ENCODE measurements at places on chromosomes 11 and 22.

DNA sequence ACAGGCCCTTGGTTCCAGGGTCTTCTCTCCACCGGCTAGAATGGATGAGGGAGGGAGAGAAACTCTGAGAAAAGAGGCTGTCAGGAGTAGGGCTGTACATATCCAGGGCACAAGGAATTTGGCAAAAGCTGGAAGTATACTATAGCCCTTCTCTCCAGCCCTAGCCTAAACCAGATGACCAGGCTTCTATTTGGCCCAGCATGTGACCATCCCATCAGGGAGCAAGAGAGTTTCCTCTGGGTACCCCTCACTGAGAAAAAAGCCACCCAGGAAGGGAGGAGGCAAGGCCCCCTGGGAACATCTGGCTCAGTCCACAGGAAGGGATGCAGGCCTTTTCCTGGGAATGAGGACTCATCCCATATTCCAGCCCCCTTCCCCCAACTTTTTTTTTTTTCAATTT, 8.3 kb downstream of the CD44 start:
- DNase-seq: no peak

- DNase-seq: peak; percentile 31
Observed at GRCh38 chr11:396948-397548, 3.0 kb downstream of the PKP3 start.

- no peak for DNase-seq
Observed at GRCh38 chr22:40247976-40248375, 70.3 kb downstream of the TNRC6B start.

DNA sequence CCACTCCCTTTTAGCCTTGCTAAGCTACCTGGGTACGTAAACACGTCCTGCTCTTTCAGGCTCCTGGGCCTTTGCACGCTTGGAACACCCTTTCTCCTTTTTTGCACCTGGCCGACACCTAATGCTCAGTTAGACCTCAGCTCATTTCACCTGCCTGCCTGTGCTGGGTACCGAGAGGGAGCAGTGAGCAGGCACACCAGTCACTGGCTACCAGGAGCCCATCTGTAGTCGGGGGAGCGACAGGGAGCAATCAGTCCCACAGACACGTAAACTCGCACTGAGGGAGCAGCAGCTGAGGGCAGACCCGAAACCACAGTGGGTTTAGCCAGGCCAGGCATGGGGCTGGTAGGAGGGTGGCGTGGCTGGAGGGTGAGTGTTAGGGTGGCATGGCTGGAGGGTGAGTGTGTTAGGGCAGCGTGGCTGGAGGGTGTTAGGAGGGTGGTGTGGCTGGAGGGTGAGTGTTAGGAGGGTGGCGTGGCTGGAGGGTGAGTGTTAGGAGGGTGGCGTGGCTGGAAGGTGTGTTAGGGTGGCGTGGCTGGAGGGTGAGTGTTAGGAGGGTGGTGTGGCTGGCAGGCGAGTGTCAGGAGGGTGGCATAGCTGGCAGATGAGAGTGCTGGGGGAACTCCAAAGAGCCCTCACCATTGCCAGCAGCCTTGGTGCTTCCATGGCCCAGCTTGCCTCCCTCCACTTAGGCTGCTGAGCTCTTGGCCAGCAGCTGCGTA, 6.4 kb upstream of the GTSE1 start:
- no peak for DNase-seq

- no peak for DNase-seq
Observed at GRCh38 chr11:16883174-16883573, 131.0 kb downstream of the PLEKHA7 start.

- no peak for DNase-seq
Observed at GRCh38 chr22:19852177-19852781, 2.4 kb downstream of the GNB1L start.

- DNase-seq: no peak
Observed at GRCh38 chr11:93477684-93478234, 65.4 kb downstream of the SMCO4 start.

DNA sequence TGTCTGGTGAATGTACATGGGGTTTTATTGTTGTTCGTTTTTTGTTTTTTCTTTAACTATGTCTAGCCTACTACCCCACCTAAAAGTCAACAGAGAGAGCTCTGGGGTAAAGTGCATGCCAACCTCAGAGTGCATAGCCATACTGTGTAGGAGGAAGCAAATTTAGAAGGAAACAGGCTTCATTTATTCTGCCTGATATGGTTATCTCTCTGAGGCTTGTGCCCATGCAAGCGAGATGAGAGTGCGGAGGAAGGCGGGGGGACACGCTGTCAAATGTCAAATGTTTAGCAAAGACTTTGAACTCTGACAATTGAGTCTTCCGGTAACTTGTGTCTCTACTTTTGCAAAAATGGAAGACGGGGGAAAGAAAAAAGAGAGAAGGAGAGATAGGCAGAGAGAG, 295.5 kb downstream of the ETS1 start:
- DNase-seq: no peak

- no peak for DNase-seq
Observed at GRCh38 chr11:1792461-1792860, 28.7 kb upstream of the CTSD start.

DNA sequence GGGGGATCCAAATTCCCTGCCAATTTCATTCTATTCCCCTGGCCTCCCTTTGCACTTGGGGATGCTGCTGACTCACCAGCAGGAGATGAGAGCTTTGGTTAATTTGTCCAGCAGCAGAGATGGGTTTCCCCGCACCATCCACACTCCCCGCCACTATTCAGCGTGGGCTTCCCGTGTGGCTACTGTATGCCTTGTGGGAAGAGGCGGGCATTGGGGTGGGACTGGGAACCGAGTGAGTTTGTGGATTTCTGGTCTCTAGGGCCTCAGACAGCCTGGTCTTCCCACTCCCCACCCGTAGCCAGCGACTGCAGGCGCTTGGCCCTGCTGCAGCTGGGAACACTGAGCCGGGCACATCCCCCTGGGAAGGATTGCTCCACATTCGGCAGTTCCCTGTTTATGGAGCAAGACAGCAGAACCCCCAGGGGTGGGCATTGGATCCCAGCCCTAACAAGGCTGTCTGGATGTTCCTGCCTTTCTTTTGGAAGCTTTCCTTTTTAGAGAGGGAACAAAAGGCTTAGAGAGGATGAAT, 23.4 kb downstream of the KIAA1671 start:
- no peak for DNase-seq

DNA sequence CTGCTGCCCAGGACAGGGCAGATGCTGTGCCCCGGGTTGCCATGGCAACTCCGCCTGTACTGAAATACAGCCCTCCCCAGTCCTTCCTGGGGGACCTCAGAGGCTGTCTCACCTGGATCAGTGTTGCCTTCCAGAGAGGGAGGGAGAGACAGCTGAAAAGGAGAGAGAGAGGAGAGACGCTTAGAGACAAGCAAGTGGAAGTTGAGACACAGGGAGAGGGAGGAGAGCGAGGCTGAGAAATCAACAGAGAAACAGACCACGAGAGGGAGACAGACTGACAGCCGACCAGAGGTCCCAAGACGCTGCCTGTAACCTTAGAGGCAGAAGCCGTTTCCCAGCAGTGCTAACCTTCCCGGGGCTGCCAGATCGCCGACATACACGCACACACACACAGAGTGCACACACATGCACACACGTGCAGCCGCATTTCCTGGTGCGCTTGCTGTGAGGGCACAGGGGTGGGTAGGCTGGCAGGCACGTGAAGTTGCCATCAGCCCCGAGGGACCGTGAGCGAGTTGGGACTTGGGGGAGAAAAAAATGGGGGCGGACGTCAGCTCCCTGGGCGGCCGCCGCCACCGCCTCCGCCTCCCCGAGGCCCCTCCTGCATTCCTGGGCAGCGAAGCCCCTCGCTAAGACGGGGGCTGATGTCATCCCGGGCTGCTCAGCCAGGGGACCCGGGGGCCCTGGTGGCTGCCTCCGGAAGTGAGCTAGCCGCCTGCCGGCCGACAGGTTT, 88.6 kb upstream of the CRYBB3 start:
- DNase-seq: peak; percentile 64

DNA sequence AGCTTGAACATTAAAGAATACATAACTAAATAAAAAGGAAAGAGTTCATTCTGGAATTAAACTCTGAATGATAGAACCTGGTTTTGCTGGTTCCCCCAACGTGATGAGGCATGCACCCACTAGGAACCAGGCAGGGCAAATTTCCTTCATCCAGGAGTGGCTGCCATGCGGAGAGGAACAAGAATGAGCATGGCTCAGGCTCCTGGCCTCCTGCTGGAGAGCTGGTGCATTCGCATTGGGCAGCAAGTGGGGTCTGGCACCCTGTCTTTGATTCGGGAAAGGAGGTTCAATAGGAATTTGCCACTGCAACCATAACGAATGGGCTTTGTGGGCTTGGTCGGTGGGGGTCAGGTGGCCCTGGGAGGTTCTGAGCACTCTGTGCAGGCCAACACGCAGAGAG, 169.8 kb upstream of the TENM4 start:
- DNase-seq: no peak

DNA sequence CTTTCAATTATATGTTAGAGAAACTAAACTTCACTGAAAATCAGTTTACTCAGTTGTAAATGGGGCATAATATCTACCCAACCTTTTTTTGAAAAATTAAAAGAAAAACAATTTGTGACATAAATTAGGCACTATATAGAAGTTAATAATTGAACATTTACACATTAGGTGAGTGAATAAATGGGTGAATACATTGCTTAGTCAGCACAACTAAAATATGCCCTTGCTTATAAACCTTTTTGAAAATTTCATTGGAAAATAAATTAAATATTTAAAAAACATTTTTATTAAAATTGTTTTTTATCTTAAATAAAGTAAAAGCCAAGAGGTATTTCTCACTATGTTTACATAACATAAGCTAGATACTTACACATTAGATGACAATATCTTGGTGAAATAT, 994.5 kb upstream of the TENM4 start:
- no peak for DNase-seq

DNA sequence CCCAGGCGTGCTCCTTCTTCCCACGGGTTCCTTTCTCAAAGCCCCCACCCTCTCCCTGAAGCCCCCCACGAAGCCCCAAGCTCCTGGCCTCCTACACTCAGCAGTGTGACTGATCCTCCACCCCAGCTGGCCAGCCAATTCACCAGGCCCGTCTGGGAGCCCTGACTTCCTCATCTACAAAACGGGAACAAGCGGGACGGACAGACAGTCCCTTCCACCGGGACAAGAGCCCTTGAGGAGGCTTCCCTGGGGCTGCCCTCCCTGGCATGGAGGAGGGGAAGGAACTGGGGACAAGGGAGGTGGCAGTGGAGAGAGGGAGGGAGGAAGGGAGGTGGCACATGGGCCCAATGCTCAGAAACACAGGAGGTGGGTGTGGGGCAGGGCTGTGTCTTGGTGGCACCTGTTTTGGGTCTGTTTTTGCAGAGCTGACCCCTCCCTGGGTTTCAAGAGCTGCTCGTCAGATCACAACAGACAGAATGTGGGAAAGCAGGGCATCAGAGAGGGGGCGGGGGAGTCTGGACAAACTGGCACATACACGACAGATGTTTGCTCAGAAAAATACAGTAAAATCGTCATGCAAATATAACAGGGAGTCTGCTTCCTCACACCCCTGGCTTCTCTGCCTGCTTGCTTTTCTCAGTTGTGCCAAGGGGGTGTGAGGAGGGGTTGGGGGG, 56.8 kb downstream of the ELFN2 start:
- no peak for DNase-seq

DNA sequence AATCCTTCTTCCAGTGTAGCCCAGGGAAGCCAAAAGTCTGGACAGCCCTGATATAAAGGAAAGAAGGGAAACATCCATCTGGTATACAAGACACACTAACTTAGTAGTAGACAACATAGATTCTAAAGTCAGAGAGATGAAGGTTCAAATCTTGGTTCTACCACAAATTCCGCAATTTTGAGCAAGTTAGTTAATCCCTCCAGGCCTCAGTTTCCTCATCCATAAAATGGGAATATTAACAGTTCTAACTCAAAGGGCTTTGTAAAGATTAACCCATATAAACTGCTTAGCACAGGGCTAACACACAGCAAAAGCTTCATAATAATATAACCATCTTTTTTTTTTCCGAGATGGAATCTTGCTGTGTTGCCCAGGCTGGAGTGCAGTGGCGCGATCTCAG, 10.7 kb downstream of the LRP4 start:
- DNase-seq: no peak

All from fibroblast of the conjunctiva (primary cell).